Esophagus squamous epithelium (tissue), 5 donors: ENCODE measurements at places on chromosomes 11 and 22.
A peak's percentile ranks its signal among the peaks of the same experiment; 100 is the strongest.

GRCh38 chr11:23767576-23767975 is 729.3 kb upstream of the LUZP2 start:
- no peaks in the 10 kb centered on the region for H3K4me1 ChIP-seq
- DNase-seq: no peak
- H3K27me3 ChIP-seq: no peaks in the 10 kb centered on the region
- no peak overlapping the region for H3K27ac ChIP-seq

DNA sequence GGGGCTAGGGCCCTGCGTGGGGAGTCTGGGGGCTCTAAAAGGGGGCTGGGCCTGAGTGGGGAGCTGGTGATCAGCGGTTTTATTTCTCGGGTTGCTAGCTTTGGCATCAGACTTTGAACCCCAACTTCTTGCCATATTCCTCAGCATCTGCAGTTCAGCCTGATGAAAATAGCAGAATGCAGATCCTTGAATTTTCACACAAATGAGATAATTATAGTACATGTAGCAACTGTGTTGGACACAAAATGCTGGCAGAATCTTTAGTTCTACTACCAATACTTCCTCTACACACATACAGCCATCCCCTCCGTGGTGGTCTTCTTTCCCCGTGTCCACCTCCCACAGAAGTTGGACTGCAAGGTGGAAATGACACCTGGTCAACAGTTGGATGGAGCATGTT is 1.5 kb downstream of the ZC3H7B start:
- peaks cover 57% of the 10 kb centered on the region for H3K4me1 ChIP-seq
- peaks cover 8% of the 10 kb centered on the region for H3K36me3 ChIP-seq
- H3K27ac ChIP-seq: peak overlapping the region; percentile 92
- no peak for DNase-seq
- H3K27me3 ChIP-seq: no peaks in the 10 kb centered on the region
- H3K4me3 ChIP-seq: peak overlapping the region; percentile 98

DNA sequence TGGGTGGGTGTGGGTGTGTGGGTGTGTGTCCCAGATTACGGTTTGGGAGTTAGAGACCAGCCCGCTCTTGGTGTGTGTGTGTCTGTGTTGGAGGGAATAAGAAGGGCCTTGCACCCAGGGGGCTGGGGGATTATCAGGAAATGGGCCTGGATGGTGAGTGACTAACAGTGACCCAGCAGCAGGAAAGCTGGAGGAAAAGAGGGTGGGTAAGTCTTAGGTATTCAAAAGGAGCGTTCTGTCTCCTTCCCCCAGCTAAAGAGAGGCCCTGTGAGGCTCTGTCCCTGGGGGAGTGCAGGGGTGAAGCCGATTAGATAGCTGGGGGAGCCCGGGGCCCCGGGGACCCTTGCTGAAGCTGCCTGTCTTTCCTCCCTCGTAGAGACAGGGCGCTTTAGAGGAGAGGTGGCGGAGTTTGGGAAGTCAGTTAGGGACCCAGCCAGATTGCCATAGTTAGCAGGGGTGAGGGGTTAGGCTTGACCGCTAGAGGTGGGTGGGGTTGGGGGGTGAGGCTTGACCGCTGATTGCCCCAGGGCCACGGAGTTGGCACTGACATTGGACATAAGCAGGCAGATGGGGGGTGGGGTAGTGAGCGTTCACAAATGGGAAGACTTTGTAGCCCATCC is 1.5 kb downstream of the OAF start:
- H3K27me3 ChIP-seq: peaks cover 5% of the 10 kb centered on the region
- DNase-seq: no peak
- H3K4me1 ChIP-seq: peaks cover 33% of the 10 kb centered on the region
- H3K36me3 ChIP-seq: no peaks in the 10 kb centered on the region

DNA sequence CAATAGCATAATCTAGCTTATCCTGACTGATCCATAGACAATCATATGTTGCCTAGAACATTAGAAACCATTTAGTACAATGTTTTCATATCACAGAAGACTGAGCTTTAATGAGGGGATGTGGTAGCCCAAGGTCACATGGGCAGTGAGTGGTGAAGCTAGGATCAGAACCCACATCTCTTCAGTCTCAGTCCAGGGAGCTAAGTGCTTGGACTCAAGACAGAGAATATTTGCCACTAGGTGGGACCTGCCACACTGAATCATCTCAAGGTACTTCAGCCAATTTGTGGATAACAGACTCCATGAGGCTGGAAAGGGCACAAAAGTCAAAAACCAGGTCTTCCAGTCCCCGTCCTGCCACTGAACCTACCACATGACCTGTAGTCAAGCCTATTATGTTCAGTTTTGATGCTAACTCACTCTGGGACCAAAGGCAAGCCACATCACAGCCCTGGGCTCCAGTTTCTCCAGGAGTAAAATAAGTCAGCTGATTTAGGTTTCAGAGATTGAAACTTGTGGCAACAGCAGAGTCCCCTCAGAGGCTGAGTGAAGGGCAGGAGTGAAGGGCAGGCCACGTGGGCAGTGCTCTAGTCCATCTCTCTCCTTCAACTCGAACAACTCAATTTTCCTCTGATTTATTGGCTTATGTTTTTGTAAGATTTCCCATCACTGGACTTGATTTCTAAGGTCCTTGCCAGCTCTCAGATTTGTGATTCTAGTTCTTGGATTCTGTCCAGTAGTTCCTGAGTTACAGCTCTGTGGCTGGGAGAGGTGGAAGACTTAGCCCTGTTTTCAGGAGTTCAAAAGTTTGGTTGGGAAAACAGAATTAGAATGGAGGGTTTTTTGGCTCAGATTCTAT is 84.6 kb upstream of the PHOX2A start:
- H3K27ac ChIP-seq: no peak overlapping the region
- H3K27me3 ChIP-seq: no peaks in the 10 kb centered on the region
- H3K4me3 ChIP-seq: no peak overlapping the region
- no peaks in the 10 kb centered on the region for H3K4me1 ChIP-seq
- DNase-seq: no peak

DNA sequence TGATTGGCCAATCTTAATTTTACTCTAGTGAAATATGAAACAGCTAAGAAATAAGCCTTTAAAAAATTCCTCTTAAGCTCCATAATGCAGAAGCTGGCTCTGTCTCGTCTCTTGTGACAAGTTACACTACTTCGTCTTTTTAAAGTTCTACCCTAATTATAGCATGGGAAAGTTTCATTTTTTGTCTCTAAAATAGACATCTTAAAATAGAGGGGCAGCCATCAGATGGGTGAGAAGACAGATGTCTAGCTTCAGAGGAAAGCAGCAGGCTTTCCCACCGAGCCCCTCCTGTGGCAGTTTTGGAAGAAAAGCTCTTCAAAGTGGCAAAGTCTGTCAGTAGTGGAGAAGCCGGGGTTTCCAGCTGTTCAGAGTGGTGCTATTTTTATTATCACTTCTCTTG is 39.5 kb downstream of the XRRA1 start:
- no peak overlapping the region for H3K4me3 ChIP-seq
- H3K4me1 ChIP-seq: no peaks in the 10 kb centered on the region
- no peaks in the 10 kb centered on the region for H3K27me3 ChIP-seq
- DNase-seq: no peak
- H3K36me3 ChIP-seq: no peaks in the 10 kb centered on the region
